ENCODE measurements at places on chromosomes 2 and 18.

GRCh38 chr2:2646433-2647051 lies 315.5 kb upstream of the MYT1L start:
- no peak for DNase-seq

GRCh38 chr2:29070526-29070925 lies 3.8 kb downstream of the PCARE start:
- DNase-seq = no peak

DNA sequence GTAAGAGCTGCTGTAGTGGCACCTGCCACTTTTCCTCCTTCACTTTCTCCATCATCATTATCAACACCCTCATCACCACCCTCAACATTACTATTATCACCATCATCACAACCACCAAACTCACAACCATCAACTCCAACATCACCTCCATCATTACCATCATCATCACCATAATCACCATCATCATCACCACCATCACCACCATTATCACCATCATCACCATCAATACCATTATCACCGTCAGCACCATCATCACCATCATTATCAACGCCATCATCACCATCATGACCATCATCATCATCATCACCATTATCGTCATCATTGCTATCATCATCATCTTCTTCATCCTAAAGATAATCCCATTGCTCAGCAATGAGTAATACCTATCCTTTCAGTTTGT lies 255.8 kb downstream of the CYRIA start:
- DNase-seq = no peak

GRCh38 chr18:48973731-48974130 lies 23.0 kb upstream of the SMAD7 start:
- no peak for DNase-seq

GRCh38 chr18:63365876-63366212 lies 1.2 kb downstream of the KDSR start:
- DNase-seq = no peak

DNA sequence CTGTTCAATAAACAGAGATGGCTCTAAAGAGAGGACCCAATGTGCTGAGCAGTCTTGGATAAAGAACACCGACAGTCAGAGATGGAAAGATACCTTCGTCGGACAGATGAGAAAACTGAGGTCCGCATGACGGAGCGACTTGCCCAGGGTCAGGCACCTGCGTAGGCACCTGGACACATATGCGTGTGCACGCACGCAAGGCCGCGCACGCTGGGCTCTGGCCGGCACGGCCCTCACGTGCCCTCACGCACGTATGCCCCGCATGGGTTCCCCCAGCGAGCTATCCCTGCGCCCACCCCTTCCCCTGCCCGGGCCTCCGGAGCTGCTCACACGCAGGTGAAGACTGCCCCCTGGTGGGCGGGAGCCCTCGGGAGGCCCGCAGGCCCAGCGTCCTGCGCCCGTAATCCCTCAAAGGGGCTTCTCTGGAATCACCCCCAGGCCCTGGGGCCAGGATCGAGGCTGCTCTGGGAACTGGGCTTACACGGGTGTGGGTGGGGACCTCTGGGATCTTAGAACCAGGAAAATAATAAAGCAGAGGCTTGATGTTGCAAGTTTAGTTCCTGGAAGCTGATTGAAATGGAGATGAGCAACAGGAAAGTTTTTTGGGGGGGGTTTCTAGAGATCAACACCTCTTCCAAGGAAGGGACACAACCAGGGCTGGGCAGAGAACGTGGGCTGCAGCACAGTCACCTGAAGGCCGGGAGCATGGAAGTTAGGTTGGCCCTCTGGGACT lies 246.3 kb downstream of the TNS1 start:
- peak; percentile 37 for DNase-seq

- no peak for DNase-seq
These were observed at the start of gene CRACDL for GRCh38 chr2:98935777-98936352. Gene CRACDL (minus strand): TSS chr2:98936225. CDS start chr2:98846800, 89,425 bp downstream.

- no peak for DNase-seq
These were observed 784.7 kb upstream of the PIK3C3 start for GRCh38 chr18:41170346-41170745.

GRCh38 chr18:2895391-2895790 lies 48.6 kb downstream of the EMILIN2 start:
- DNase-seq = no peak

DNA sequence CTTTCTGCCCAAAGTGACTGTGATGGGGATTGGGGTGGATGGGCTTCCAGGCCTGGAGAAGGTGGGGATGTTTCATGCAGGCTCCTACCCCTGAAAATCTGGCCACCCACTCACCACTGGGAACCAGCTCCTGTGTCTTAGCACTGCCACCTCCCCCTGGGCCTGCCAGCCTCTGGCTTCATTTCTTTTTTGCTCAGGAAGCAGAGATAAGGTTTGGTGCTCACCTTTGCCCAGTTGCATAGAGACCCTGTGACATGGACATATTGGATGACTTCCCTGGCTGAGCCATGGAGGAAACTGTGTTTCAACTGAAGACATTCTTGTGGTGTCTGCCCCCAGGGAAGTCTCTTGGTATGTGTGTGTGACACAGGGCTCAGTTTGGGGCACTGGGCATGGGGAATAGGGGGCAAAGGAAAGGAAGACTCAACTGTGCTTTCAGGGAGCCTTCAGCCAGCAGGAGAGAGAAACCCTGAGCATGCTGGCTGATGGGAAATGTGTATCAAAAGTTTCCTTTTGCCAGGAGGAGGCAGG lies 16.7 kb downstream of the CTIF start:
- DNase-seq = no peak

DNA sequence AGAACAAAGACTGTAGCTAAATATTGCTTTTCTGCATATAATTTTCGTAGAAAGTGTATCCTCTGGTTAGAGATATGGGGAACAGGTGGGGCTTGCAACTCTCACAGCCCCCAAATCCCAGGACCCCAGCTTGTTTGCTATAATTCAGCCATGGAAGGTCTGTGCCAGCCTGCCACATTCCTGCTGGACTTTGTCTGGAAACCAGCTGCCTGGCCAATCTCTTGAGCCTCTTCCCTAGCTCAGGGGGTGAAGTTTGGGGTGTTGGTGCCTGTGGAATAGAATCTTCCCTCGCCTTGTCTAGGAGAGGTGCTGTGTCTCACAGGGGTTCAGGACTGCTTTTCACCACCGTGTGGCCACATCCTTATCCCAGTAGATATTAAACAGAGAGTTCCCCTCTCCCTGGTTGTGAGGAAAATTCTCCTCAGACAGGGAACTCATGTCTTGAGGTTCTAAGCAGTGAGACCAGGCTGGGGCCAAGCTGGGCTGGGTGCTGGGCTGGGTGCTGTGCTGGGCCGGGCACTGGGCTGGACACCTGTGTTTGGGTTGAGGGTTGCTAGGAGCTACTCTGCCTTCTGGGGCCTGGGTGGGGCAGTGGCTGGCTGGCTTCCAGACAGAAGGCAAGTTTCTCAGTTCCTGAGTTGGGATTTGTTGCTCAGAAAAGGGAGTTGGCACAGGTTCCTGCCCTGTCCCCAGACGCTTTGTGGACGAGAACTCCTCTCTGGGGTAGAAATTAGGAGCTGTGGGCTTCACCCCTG lies 12.3 kb downstream of the TOGARAM2 start:
- no peak for DNase-seq

- no peak for DNase-seq
These were observed 25.7 kb downstream of the SLC4A1AP start for GRCh38 chr2:27689424-27689823.

DNA sequence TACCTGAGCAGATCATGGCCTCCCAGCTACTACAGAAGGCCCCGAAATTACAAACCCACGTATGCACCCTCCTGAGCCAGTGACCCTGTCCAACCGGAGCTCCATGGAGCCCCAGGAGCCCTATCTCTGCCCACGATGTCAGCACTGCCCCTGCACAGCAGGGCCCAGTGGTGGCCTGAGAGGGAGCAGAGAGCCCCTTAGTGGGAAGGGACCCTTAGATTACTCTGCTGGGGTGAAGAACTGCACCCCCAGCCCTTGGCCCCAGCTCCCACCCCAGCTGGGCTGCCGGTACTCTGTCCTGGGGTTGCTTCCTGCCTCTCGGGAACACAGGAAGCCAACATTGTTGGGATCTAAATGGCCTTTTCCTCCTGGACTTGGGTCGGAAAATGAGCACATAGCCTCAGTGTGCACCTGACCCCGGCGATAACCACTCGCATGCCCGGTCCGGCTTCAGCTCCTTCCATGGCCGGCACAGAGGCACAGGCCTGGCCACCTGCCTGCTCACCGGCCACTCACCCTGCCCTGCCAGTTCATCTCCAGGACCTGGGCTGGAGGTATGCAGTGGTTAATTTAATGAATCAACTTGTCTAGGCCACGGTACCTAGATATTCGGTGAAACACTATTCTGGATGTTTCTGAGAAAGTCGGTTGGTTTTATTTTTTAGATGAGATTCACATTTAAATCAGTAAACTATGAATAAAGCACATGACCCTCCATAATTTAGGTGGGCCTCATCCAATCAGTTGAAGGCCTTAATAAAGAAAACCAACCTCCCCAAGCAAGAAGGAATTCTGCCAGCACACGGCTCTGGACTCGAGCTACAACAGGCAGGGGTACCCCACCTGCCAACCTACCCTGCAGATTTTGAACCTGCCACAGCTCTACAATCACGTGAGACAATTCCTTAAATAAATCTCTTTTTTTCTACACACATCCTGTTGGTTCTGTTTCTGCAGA lies 19.2 kb downstream of the TNS1 start:
- DNase-seq = no peak

- peak; percentile 38 for DNase-seq
These were observed 164.0 kb downstream of the RDH14 start for GRCh38 chr2:18396329-18397010.

DNA sequence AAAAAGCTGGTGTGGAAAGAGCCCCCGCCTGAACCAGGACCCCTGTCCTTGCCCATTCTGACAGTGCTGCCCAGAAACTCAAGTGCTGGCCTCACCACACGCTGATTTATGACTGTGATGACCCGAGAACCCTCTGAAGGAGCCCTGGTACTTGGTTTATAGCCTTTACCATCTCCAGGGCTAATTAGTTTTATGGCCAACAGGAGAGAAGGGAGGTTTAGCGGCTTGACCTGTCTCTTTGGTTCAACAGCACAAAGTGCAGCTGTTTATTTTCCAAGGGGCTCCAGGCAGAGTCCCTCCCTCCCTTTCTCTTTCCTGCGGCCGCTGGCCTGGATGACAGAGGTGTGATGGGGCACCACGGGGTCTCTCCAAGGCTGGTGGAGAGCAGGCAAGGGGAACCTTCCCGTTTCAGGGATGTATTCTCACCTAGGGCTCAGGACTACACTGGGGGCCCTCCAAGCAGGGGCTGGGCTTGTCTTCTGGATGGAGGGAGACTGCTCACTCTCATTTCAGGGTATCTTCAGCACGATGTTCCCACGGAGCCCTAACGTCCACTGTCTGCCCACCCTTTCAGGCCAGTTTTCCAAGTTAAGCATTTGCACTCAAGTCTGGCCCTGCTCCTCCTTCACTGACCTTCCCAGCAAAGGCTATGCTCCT lies 174.2 kb upstream of the GLI2 start:
- no peak for DNase-seq

- no peak for DNase-seq
These were observed 324.2 kb upstream of the FIGN start for GRCh38 chr2:164060031-164060430.

GRCh38 chr2:226738191-226738820 lies 61.3 kb downstream of the IRS1 start:
- no peak for DNase-seq

DNA sequence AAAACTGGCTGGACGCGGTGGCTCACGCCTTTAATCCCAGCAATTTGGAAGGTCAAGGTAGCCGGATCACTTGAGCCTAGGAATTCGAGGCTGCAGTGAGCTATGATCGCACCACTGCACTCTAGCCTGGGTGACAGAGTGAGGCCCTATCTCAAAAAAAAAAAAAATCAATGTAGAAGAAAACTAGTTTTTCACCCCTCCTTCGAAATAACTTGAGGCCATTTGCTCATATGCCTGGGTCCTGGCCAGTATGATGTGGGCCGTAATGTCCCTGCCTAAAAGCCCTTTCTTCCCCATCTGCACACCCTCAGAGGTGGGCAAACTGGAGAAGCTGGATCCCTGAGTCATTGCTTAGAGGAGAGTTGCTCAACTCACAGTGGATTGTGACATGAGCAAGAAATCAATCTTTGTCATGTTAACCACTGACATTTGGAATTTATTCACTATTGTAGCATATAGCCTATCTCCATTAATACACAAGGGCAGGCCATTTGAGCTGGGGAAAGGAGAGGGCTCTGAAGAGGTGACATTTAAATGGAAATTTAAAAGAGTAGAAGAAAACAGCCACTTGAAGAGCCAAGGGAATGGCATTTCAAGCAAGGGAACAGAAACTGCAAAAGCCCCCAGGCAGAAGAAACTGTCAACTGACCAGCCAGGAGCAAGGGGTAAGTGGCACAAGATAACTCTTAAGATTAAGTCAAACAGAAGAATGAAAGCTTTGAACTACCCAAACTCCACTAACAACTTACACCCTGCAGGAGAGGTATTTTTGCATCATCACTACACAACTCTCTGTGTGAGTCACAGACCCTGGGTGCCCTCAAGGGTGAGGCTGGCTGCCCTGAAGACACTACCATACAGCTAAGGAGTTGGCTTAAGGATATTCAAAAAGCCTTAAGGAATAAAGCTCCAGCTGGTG lies 7.6 kb upstream of the METTL21A start:
- DNase-seq = peak; percentile 82

- peak; percentile 16 for DNase-seq
These were observed 5.0 kb downstream of the NDUFS1 start for GRCh38 chr2:206154197-206154596.
